ENCODE measurements at places on chromosomes 6 and 20. TPM values are rescaled to one million over a fixed set of nuclear protein-coding genes. Genes with fewer than 3 reads are reported as not detected.

PMEPA1 gene
- total RNA-seq, result 43.1 TPM

MOG gene
- 0.16 TPM for total RNA-seq

OR2J3 gene
- total RNA-seq, result not detected

MPIG6B gene
- 0.55 TPM for total RNA-seq

B3GAT2 gene
- 15.0 TPM for total RNA-seq

FOXC1 gene
- total RNA-seq, result 43.8 TPM

BIRC7 gene
- 33.8 TPM for total RNA-seq

ANKRD66 gene
- total RNA-seq, result not detected

ZNF311 gene
- total RNA-seq, result 2.9 TPM

All from camera-type eye (tissue), 1 donor.